ENCODE measurements at places on chromosomes 6 and 20.

DNA sequence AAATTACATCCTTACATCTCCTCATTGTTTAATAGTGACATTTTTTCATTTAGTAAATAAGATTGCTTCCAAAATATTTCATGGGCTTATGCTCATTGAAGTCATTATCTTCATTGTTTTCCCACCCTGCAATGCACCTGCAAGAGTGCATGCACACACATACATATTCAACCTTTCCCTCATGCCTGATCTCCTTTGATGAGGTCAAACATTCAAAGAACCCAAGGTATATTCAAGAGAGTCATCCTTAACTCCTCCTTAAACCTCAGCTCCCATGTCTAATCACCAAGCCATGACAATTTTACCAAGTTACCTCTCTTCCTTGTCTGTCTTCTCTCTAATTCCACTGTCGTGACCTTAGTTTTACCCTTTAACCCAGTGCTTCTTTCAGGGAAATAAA is 56.5 kb downstream of the HIVEP2 start:
- DNase-seq, result no peak

DNA sequence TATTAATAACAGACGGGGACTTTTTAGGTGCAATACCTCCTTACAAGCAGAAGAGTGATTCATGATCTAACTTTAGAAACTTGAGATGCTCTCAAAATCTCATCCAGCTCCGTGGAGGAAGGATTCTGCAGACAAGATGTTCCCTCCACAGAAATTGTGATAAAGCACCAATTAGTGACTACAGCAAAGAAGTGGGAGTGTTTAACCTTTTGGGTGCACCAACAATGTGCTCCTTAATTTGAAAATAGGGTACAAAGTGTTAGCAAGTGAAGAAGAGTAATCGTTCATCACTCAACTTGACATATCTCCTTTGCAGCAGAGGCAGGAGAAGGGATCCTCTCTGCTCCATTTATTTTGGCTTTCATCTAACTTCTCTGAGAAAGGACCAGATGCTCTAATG is 22.8 kb upstream of the SCP2D1 start:
- DNase-seq, result no peak

- no peak for DNase-seq
These were observed 124.5 kb downstream of the ANKRD60 start for GRCh38 chr20:58103961-58104360.

DNA sequence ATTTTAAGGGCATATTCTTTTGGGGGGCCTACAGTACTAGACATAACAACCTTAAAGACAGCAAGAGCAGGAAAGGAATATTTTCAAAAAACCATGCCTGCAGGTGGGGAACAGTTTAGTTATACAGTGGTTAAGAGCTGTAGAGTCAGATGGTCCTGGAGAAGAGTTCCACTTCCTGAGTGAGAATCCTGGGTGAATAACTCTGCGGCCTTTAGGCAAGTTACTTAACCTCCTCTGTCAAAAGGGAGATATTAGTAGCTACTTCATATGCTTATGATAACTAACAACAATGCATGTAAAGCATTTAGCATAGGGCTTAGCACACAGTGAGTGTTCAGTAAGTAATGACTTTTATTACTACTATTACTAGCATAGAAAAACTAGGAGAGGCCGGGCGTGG is 119.2 kb upstream of the TAB2 start:
- no peak for DNase-seq

DNA sequence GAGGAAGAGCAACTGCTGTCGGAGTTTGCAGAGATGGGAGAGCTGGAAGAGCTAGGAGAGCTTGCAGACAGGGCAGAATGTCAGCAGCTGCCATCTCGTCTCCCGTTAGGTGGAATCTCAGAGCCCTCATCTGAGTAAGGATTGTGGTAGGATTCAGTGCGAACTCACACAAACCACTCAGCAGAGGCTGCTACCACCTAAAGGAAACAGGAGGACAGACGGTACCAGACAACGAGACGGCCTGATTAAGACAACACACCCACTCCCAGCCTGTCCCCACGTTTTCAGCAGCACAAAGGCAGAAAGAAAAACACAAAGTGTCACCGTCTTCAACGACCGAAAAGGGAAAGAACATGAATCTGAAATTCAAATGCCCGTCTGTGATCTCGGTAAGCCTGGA is 4.1 kb downstream of the LEMD2 start:
- no peak for DNase-seq

Data from astrocyte of the spinal cord (primary cell).